ENCODE measurements at places on chromosomes 12 and 14. TPM values are rescaled to one million over a fixed set of nuclear protein-coding genes. Genes with fewer than 3 reads are reported as not detected.

GRCh38 chr14:30854492-30854891 is 19.9 kb upstream of the COCH start:
- no peaks in the 10 kb centered on the region for H3K27me3 ChIP-seq
- H3K4me1 ChIP-seq: no peaks in the 10 kb centered on the region
- no peaks in the 10 kb centered on the region for H3K36me3 ChIP-seq

GRCh38 chr12:58443981-58444371 is 476.3 kb downstream of the LRIG3 start:
- no peak overlapping the region for H3K27ac ChIP-seq
- DNase-seq: no peak
- H3K4me1 ChIP-seq: no peaks in the 10 kb centered on the region
- H3K36me3 ChIP-seq: no peaks in the 10 kb centered on the region

DNA sequence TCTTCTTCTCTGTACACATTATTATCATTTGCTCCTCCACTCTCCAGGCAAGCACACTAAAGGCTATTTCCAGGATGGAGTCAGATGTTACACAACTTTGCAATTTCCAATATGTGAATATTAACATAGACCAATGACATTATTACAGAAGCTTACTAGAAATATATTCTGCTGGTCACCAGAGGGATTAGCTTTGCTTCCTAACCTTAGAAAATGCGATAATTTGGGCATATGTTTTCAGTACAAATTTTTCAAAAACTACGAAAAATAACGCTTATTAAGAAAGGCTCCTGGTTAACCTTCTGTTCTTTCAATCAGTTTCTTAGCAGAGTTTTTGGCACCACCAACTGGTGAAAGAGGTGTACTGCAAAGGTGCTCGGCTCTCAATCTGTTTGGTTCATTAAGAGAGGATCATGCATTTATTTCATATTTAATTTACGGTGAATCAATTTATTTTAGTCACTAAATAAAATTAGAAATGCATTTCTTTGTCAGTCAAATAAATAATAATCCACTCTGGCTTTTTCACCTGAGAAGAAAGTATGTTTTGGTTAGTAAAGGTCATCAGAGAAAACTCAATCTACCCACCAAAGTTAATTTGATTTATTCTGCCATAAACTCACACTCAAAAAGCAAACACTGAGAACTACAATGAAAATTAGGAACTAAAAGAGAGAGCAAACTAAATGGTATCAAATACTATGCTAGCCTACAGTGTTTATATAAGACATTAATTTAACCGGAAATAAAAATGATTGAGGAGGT is 39.2 kb downstream of the EFCAB11 start:
- no peaks in the 10 kb centered on the region for H3K27me3 ChIP-seq
- no peaks in the 10 kb centered on the region for H3K36me3 ChIP-seq
- peaks cover 13% of the 10 kb centered on the region for H3K4me1 ChIP-seq
- DNase-seq: peak; percentile 90

GRCh38 chr12:109137055-109137454 is 20.7 kb downstream of the ACACB start:
- no peaks in the 10 kb centered on the region for H3K27me3 ChIP-seq
- no peaks in the 10 kb centered on the region for H3K4me1 ChIP-seq
- no peak overlapping the region for H3K4me3 ChIP-seq
- no peak overlapping the region for H3K27ac ChIP-seq

GRCh38 chr12:104685366-104685765 is 228.6 kb downstream of the CHST11 start:
- no peaks in the 10 kb centered on the region for H3K36me3 ChIP-seq
- H3K27ac ChIP-seq: no peak overlapping the region
- H3K27me3 ChIP-seq: no peaks in the 10 kb centered on the region
- no peaks in the 10 kb centered on the region for H3K4me1 ChIP-seq
- DNase-seq: no peak
- H3K4me3 ChIP-seq: no peak overlapping the region

DNA sequence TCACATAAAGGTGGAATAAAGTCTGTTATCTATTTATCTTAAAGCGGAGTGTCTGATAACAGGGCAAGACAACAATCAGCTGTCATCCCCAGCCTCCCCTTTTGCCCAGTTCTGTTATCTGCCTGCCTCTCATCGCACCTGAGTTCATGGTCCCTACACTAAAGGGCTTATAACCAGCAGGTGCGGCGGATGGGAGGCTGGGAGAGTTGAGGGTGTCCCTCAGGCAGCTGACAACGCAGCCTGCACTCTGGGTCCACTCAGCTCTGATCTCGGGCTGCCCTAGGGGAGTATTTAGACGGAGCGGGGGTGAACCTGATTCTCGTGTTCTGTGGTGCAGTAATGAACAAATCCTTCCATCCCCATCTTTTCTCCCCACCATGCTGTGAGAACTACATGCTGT is 34.0 kb upstream of the JDP2 start:
- no peaks in the 10 kb centered on the region for H3K27me3 ChIP-seq
- H3K27ac ChIP-seq: no peak overlapping the region
- no peaks in the 10 kb centered on the region for H3K4me1 ChIP-seq
- H3K36me3 ChIP-seq: no peaks in the 10 kb centered on the region
- DNase-seq: no peak

DNA sequence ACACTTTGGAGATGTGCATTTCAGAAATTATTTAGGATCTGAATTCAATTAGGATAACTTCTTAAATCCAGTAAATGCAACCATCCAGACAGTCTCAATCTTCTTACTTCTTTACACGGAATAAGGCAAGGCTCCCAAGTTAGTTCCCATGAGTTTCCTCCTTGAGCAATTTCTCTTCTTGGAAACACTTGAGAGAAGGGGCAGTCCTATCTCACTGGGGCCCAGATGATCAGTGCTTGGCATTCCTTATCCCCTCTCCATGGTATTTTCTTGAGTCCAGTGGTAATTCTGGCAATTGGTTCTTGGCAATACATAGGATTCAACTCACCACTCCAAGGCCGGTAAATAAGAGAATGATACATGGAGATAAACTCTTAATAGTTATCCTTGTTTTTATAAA is 87.1 kb upstream of the PTHLH start:
- no peak for DNase-seq
- no peaks in the 10 kb centered on the region for H3K4me1 ChIP-seq
- no peak overlapping the region for H3K27ac ChIP-seq

DNA sequence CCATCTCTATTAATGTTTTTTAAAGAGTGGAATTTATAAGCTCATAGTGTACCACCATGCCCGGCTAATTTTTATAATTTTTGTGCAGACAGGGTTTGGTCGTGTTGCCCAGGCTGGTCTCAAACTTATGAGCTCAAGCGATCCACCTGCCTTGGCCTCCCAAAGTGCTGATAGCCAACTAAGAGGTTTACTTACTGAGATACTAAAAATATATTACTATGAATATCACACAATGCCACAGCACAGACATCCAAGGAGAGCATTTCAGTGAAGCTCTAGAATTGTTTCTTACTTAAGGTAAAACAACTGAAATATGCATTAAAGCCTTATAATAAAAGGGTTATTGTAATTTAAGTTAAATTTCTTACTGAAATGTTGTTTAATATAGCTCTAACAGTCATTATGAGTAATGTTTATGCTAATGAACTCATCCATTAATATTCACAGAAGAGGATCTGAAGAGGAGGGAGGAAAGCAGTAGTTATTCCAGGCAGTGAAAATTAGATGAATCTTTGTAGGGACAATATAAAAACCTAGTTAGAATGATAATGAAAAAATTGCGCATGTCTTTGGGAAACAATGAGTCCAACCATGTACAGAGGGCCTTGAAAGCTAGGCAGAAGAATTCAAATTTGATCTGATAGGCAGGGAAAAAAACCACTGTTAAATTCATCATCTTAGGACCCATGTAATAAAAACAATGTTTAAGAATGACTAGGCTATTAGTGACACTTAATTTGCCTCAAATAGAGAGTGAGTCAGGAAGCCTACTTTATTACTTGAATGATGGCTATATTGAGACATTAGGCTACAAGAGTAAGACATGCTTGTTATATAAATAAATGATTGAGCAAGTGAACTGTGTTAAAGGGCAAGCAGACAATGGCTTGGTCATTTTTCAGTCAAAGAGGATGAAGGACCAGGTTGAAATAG is 99.2 kb downstream of the SLC41A2 start:
- H3K27ac ChIP-seq: no peak overlapping the region
- no peaks in the 10 kb centered on the region for H3K36me3 ChIP-seq
- H3K4me3 ChIP-seq: no peak overlapping the region
- H3K27me3 ChIP-seq: no peaks in the 10 kb centered on the region
- no peak for DNase-seq

GRCh38 chr12:54425702-54426101 is 6.6 kb upstream of the ITGA5 start:
- peaks cover 3% of the 10 kb centered on the region for H3K27me3 ChIP-seq
- DNase-seq: no peak
- H3K4me3 ChIP-seq: no peak overlapping the region
- H3K27ac ChIP-seq: no peak overlapping the region
- no peaks in the 10 kb centered on the region for H3K36me3 ChIP-seq

GRCh38 chr14:71415404-71415690 is 508.1 kb downstream of the PCNX1 start:
- H3K4me1 ChIP-seq: no peaks in the 10 kb centered on the region
- no peak overlapping the region for H3K4me3 ChIP-seq
- no peak overlapping the region for H3K27ac ChIP-seq
- DNase-seq: peak; percentile 13
- no peaks in the 10 kb centered on the region for H3K27me3 ChIP-seq

DNA sequence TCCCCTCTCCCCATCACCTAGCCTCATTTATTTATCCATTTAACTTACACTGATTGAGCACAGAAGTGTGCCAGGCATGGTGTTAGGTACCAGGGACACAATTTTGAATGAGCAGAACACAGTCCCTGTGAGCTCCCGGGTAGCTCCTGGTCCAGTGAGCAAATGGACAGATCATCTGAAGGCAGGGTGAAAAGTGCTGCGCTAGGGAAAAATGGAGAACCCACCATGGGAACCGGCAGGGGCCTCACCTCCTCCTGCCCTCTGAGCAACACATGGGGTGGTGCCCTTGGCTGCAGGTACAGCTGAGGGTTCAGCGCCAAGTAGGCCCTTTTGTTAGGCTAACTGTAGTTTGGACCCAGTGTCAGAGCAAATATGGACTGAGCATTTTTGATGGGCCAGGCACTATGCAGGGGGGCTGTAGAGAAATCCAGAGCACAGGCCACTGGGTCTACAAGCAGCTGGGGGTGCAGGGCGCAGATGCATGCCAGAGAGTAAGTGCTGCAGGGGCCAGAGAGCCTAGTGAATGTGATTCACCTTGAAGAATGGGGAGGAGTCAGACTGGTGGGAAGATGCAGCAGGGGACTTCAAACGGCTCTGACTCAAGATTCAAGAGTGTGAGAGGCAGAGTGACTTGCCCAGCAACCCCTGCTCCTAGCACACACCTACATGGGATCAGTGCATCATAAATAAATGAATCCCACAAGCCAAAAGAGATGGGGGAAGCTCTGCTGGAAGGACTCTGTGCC is 28.2 kb downstream of the LTBP2 start:
- H3K27me3 ChIP-seq: no peaks in the 10 kb centered on the region
- no peak overlapping the region for H3K4me3 ChIP-seq
- no peak overlapping the region for H3K27ac ChIP-seq
- peaks cover 2% of the 10 kb centered on the region for H3K36me3 ChIP-seq

GRCh38 chr12:38906482-38907200 is 1.2 kb upstream of the CPNE8 start:
- peak; percentile 93 for DNase-seq
- H3K27ac ChIP-seq: peak overlapping the region; percentile 88
- peaks cover 21% of the 10 kb centered on the region for H3K4me1 ChIP-seq

- no peaks in the 10 kb centered on the region for H3K36me3 ChIP-seq
- peaks cover 15% of the 10 kb centered on the region for H3K4me1 ChIP-seq
- H3K4me3 ChIP-seq: no peak overlapping the region
- H3K27me3 ChIP-seq: peaks cover 6% of the 10 kb centered on the region
These were observed 35.4 kb upstream of the TMEM179 start for GRCh38 chr14:104639885-104640548.

DNA sequence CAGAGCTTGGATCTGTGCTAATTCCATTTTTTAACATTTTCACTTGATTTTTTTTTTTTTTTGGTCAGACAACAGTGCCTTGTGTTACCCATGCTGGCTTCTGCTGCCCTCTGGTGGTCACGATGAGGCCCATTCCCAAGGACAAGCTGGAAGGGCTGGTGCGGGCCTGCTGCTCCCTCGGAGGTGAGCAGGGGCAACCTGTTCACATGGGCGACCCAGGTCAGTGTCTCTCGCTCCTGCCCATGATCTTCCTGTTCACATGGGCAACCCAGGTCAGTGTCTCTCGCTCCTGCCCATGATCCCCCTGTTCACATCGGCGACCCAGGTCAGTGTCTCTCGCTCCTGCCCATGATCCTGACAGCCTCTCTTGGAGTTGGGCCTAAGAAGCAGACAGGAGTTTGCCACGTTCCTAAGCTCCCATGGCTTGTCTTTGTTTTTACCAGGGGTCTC is 59.4 kb downstream of the DGLUCY start:
- peaks cover 25% of the 10 kb centered on the region for H3K4me1 ChIP-seq
- peaks cover 41% of the 10 kb centered on the region for H3K36me3 ChIP-seq
- H3K27me3 ChIP-seq: no peaks in the 10 kb centered on the region
- no peak overlapping the region for H3K4me3 ChIP-seq

DNA sequence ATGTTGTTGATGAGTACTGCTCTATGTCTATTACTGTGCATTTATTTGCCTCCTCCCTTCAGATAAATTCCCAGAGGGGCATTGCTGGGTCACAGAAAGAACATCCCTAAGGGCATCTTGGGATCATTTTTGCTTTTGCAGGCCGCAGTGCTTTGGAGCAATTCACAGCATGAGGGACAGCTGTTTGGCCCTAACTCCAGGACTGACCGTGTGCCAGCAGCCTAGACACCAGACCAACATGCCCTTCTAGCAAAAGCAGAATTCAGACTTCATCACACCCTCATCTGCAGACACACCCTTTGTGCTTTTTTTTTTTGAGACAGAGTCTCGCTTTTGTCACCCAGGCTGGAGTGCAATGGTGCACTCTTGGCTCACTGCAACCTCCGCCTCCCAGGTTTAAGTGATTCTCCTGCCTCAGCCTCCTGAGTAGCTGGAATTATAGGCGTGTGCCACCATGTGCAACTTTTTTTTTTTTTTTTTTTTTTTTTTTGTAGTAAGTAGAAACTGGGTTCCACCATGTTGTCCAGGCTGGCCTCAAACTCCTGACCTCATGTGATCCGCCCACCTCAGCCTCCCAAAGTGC is 31.0 kb downstream of the RNF34 start:
- no peak for DNase-seq
- peaks cover 67% of the 10 kb centered on the region for H3K36me3 ChIP-seq
- H3K27me3 ChIP-seq: no peaks in the 10 kb centered on the region
- H3K27ac ChIP-seq: no peak overlapping the region

HOXC6 gene
- 111 TPM for polyA plus RNA-seq

JDP2 gene
- 28.3 TPM for polyA plus RNA-seq

CAPS2 gene
- 10.5 TPM for polyA plus RNA-seq

CCDC175 gene
- polyA plus RNA-seq: 0.56 TPM

KRT77 gene
- polyA plus RNA-seq: 0.29 TPM

TAS2R20 gene
- 2.6 TPM for polyA plus RNA-seq

All from spinal cord (tissue), 10 donors.